WERI-Rb-1 (cell line): ENCODE measurements at places on chromosomes 6 and 20.

GRCh38 chr6:132068766-132069165 is 117.6 kb upstream of the CCN2 start:
- no peak for DNase-seq

GRCh38 chr6:139904158-139904533 is 529.7 kb upstream of the CITED2 start:
- no peak for DNase-seq

DNA sequence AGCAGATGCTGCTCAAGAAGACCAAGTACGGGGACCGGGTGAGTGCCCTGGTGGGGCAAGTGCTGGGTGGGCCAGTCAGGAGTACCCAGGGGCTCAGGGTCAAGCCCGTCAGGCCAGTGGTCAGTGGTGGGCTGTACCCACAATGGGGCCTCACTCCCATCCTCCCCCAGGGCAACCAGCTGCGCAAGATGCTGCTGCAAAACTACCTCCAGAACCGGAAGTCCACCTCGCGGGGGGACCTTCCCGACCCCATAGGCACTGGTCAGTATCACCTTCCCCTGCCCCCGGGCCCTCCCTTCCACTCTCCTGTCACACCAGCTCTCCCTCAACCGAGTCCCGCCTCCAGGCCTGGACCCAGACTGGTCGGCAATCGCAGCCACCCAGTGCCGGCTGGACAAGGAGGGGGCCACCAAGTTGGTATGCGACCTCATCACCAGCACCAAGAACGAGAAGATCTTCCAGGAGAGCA is 27.0 kb downstream of the UQCC2 start:
- no peak for DNase-seq

- DNase-seq = no peak
These were observed 116.1 kb upstream of the INSM1 start for GRCh38 chr20:20251836-20252235.

DNA sequence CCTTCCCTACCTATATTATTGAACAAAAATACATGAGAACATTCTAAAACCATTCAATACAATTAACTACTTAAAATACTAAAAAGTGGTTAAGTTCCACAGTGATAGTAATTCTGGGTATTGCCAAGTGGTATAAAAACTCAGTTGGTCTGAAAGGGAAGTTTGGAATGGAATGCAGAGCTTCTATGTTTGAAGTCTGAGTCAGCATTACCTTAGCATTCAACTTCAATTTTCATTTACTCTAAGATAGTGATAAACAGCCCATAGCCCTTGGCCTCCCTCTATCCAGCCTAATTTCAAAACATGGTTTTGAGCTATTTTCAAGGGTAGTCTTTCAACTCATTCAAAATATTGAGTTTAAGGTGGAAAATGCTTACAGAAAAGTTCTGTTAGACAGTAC is 140.4 kb upstream of the ASCC3 start:
- DNase-seq = no peak
